B cell (primary cell): ENCODE measurements at places on chromosomes 3 and 15. TPM values are rescaled to one million over a fixed set of nuclear protein-coding genes. Genes with fewer than 3 reads are reported as not detected.

Gene FBLN2
- total RNA-seq = 3.6 and 5.1 TPM in 2 replicates

Gene ZNF717
- total RNA-seq = 17.3 and 21.2 TPM in 2 replicates

Gene PSTPIP1
- total RNA-seq = 67.1 and 69.0 TPM in 2 replicates

Gene OR5K2
- total RNA-seq = not detected in 2 replicates

Gene ARL8B
- 66.4 and 67.3 TPM in 2 replicates for total RNA-seq

Gene PP2D1
- total RNA-seq = not detected in 2 replicates

Gene NR2F2
- total RNA-seq = not detected in 2 replicates

Gene TMC3
- total RNA-seq = not detected in 2 replicates

Gene TMEM266
- total RNA-seq = not detected in 2 replicates

Gene TSEN2
- 17.6 and 17.9 TPM in 2 replicates for total RNA-seq

Gene ROPN1
- total RNA-seq = not detected in 2 replicates

Gene TLR9
- 16.0 and 21.0 TPM in 2 replicates for total RNA-seq

Gene KCNMB2
- total RNA-seq = not detected in 2 replicates

Gene HYAL1
- 0.19 and 0.30 TPM in 2 replicates for total RNA-seq

Gene DUOXA2
- not detected in 2 replicates for total RNA-seq

Gene FYCO1
- total RNA-seq = 16.5 and 16.7 TPM in 2 replicates

Gene IMPG2
- 0.44 and 0.53 TPM in 2 replicates for total RNA-seq

Gene CCR9
- 0.76 and 1.1 TPM in 2 replicates for total RNA-seq

Gene CHST2
- total RNA-seq = 24.8 and 25.0 TPM in 2 replicates

Gene HYAL2
- 2.8 and 4.2 TPM in 2 replicates for total RNA-seq

Gene RABL3
- 18.8 and 19.5 TPM in 2 replicates for total RNA-seq

Gene GOLGA8B
- 75.5 and 77.1 TPM in 2 replicates for total RNA-seq

Gene MME
- 11.2 and 11.5 TPM in 2 replicates for total RNA-seq

Gene XYLB
- total RNA-seq = 0.63 and 0.71 TPM in 2 replicates

Gene ZNF860
- total RNA-seq = 41.4 and 45.9 TPM in 2 replicates

Gene CASR
- total RNA-seq = not detected in 2 replicates

Gene ACTC1
- not detected in 2 replicates for total RNA-seq

Gene FGD5
- 0.12 TPM in 1 of 2 replicates, not detected in the other for total RNA-seq

Gene CYP1A2
- total RNA-seq = not detected in 2 replicates

Gene GALNT15
- 0.10 TPM in 1 of 2 replicates, not detected in the other for total RNA-seq

Gene SLC38A3
- not detected in 2 replicates for total RNA-seq

Gene PKM
- 306 and 323 TPM in 2 replicates for total RNA-seq

Gene SCAANT1
- 1.7 TPM in 1 of 2 replicates, not detected in the other for total RNA-seq

Gene SPTBN5
- total RNA-seq = 0.68 and 1.4 TPM in 2 replicates

Gene SCG3
- not detected in 2 replicates for total RNA-seq

Gene ENTPD3
- not detected in 2 replicates for total RNA-seq

Gene KNSTRN
- 12.6 and 14.0 TPM in 2 replicates for total RNA-seq

Gene ITGA11
- total RNA-seq = not detected in 2 replicates

Gene TTLL13
- total RNA-seq = 0.22 and 0.42 TPM in 2 replicates

Gene ARF4
- 37.5 and 38.1 TPM in 2 replicates for total RNA-seq

Gene LRRC15
- total RNA-seq = not detected in 2 replicates

Gene RAB6B
- not detected in 2 replicates for total RNA-seq

Gene BNC1
- not detected in 2 replicates for total RNA-seq

Gene MITF
- total RNA-seq = not detected in 2 replicates

Gene GJD2
- not detected in 2 replicates for total RNA-seq

Gene CACNA1D
- total RNA-seq = 0.07 TPM in 1 of 2 replicates, not detected in the other

Gene UROC1
- not detected in 2 replicates for total RNA-seq

Gene GPR156
- 0.20 TPM in 1 of 2 replicates, not detected in the other for total RNA-seq

Gene PLCL2
- total RNA-seq = 55.2 and 57.1 TPM in 2 replicates

Gene LYSMD2
- 48.2 and 49.4 TPM in 2 replicates for total RNA-seq

Gene SLC4A7
- total RNA-seq = 46.9 and 49.6 TPM in 2 replicates

Gene OR5AC2
- not detected in 2 replicates for total RNA-seq

Gene SPESP1
- 0.22 and 1.1 TPM in 2 replicates for total RNA-seq

Gene ECT2
- 5.1 and 5.7 TPM in 2 replicates for total RNA-seq

Gene ARGFX
- total RNA-seq = not detected in 2 replicates

Gene RBP2
- total RNA-seq = not detected in 2 replicates

Gene PARP9
- total RNA-seq = 29.8 and 31.2 TPM in 2 replicates

Gene PCLAF
- total RNA-seq = 0.42 and 0.46 TPM in 2 replicates

Gene CX3CR1
- 0.19 and 0.27 TPM in 2 replicates for total RNA-seq
